ENCODE measurements at places on chromosomes 4 and X. TPM values are rescaled to one million over a fixed set of nuclear protein-coding genes. Genes with fewer than 3 reads are reported as not detected.

The DUSP9 gene
- polyA plus RNA-seq: 0.42 TPM

The CXCL8 gene
- 0.33 TPM for polyA plus RNA-seq

The AR gene
- polyA plus RNA-seq: 33.9 TPM

The PDLIM3 gene
- polyA plus RNA-seq: 0.58 TPM

GRCh38 chr4:69748173-69748572, 12.2 kb downstream of the SULT1B1 start:
- H3K4me3 ChIP-seq: no peak overlapping the region
- H3K27me3 ChIP-seq: no peaks in the 10 kb centered on the region
- H3K4me1 ChIP-seq: no peaks in the 10 kb centered on the region
- no peak for DNase-seq
- H3K36me3 ChIP-seq: no peaks in the 10 kb centered on the region

GRCh38 chr4:55866973-55867574, 13.6 kb downstream of the EXOC1 start:
- peaks cover 29% of the 10 kb centered on the region for H3K36me3 ChIP-seq
- H3K4me3 ChIP-seq: no peak overlapping the region
- no peak overlapping the region for H3K27ac ChIP-seq
- DNase-seq: no peak
- no peaks in the 10 kb centered on the region for H3K27me3 ChIP-seq
- no peaks in the 10 kb centered on the region for H3K4me1 ChIP-seq

DNA sequence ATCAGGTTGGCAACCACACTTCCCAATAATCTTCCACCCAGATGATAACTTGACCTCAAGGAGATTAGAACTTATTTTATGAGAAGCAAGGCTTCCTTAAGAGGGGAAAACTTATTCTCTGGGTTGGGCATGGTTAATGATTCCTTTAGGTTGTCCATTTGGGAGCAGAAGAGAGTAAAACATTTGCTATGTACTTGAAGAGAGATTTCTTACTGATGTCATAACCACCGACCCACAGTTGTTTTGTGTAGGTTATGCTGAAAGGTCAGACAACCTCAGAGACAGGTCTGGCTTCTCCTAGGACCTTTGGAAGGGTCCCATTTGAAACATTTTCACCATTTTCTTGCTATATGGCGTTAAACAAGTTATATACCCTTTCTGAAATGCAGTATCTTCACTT, 56.1 kb downstream of the FAM114A1 start:
- no peaks in the 10 kb centered on the region for H3K4me1 ChIP-seq
- peaks cover 49% of the 10 kb centered on the region for H3K36me3 ChIP-seq
- DNase-seq: no peak
- no peaks in the 10 kb centered on the region for H3K27me3 ChIP-seq
- no peak overlapping the region for H3K27ac ChIP-seq

- H3K4me1 ChIP-seq: no peaks in the 10 kb centered on the region
- H3K27ac ChIP-seq: no peak overlapping the region
- H3K36me3 ChIP-seq: no peaks in the 10 kb centered on the region
- DNase-seq: no peak
- no peaks in the 10 kb centered on the region for H3K27me3 ChIP-seq
Measured at GRCh38 chr4:99965173-99965572, 15.1 kb upstream of the H2AZ1 start.

- no peak for DNase-seq
- peaks cover 20% of the 10 kb centered on the region for H3K4me1 ChIP-seq
- H3K27ac ChIP-seq: peak overlapping the region; percentile 54
- no peak overlapping the region for H3K4me3 ChIP-seq
- H3K36me3 ChIP-seq: no peaks in the 10 kb centered on the region
Measured at GRCh38 chr4:38279650-38280322, 319.6 kb downstream of the PTTG2 start.

DNA sequence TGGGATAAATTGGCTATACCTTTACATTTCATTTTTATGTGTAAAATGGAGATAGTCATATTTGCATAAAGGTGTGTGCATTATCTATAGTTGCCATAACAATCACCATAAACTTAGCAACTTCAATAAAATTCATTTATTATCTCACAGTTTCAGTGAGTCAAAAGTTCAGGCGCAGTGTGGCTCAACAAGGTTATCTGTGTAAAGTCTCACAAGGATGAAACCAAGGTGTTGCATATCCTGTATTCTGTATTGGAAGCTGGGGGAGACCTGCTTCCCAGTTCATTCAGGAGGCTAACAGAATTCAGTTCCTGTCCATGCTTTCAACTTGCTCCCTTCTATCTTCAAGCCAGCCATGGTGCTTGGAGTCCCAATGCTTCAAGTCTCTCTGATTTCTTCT, 169.5 kb downstream of the KCTD8 start:
- H3K27me3 ChIP-seq: no peaks in the 10 kb centered on the region
- no peak overlapping the region for H3K27ac ChIP-seq
- no peaks in the 10 kb centered on the region for H3K36me3 ChIP-seq
- no peaks in the 10 kb centered on the region for H3K4me1 ChIP-seq
